Stimulated activated CD8-positive, alpha-beta memory T cell treated with anti-CD3 and anti-CD28 coated beads, Interleukin-4, amount 100 ng/mL, for 4 hours (primary cell): ENCODE measurements at places on chromosomes 11 and 22.

- DNase-seq = no peak
These were observed 67.6 kb downstream of the MPPED1 start for GRCh38 chr22:43479301-43479950.

GRCh38 chr11:11442791-11443190, 89.7 kb upstream of the CSNK2A3 start:
- DNase-seq = no peak

- DNase-seq = no peak
These were observed 847.4 kb downstream of the NTM start for GRCh38 chr11:132217856-132218255.

DNA sequence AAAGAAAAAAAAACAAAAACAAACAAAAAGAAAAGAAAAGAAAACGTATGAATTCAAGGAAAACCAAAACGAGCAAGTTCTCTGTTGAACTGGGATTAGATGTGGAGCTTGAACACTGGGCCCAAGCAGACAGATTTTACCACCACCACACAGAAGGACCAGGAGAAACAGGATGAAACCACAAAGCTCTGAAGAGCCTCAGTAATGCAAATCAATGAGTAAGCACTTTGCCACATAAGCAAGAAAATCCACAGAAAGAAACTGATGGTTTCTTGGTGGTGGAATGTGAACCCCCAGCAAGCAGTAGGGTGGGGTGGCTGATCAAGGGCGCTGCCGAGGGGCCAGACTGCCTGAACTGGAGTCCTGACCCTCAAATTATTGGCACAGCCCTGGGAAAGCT, 50.9 kb upstream of the NFRKB start:
- no peak for DNase-seq

DNA sequence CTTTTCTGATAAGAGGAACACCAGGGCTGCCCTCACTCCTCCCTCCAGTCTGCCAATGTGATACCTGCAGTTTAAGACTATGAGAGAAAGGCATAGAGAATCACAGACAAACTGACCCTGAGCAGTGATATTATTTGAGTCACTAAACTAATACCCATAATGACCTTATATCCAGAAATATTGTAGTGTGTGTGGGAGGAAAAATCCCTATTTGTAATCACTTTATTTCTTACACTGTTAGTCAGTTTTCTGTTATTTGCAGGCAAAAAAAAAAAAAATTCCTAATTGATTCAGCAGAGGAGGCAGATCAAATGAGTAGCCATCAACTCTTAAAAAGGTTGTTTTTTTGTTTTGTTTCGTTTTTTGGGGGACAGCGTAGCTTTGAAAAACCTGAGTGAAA, 82.5 kb downstream of the MAML2 start:
- no peak for DNase-seq

GRCh38 chr11:8693010-8693551, 10.5 kb downstream of the RPL27A start:
- no peak for DNase-seq

GRCh38 chr11:105468154-105468553, 141.7 kb upstream of the GRIA4 start:
- no peak for DNase-seq

GRCh38 chr11:120039039-120039438, 98.9 kb downstream of the TRIM29 start:
- no peak for DNase-seq

GRCh38 chr11:34238533-34238932, 119.3 kb downstream of the ABTB2 start:
- DNase-seq = no peak

DNA sequence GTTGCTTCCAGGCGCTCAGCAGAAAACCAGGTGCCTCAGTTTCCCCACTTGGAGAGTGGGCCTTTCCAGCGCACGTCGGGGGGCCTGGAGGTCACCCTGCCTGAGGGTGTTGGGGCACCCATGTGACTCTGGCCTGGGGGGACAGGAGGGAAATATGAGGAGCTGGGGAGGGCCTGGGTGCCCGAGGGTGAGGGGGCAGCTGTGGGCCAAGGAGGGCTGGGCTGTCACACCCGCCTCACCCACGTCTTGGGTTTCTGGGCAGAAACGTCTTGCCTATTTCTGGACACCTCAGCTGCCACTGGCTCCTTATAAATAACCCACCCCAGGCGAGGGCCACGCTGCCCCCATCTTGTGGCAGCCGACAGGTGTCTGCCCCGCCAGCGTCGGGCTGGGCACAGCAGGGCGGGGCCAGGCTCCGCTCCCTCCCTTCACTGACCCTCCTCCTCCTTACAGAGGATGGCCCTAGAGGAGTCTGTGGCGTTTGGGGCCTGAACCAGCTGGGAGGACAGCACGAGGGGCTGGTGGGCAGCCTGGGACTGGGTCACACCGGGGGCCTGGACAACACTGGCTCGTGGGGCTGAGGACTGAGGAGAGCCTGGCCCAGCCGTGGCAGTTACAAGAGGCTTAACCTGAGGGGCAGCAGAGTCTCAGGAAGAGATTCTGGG, 1.5 kb downstream of the TNNT3 start:
- no peak for DNase-seq

DNA sequence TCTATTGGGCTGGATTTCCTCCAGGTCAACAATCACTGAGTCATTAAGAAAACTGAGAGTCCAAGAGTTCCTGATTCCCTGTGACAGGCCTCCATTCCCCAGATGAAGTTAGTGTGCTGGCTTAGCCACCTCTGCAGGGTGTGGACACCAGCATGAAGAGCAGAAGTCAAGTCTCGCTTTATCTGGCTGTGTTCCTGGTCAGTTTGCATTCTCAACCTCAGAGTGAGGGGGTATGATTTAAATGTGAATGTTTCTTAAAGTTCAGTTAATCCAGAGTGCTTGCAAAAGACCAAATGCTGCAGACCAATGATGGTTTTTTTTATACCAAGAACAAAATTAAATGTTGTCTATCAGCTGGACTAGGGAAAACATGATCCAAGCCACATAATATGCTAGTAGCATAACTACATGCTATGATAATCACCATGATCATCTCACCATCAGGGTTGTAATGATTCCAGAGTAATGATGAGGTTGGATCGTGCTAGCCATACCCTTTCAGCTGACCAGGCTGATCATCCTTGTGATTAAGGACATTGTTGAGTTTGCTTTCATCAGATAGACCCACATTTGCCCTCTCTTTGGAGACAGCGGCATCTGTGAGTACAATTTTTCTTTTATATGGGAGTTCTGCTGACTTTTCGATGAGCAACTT, 145.8 kb upstream of the ARHGAP20 start:
- DNase-seq = no peak

GRCh38 chr11:75248924-75249256, 8.3 kb downstream of the TPBGL start:
- no peak for DNase-seq

DNA sequence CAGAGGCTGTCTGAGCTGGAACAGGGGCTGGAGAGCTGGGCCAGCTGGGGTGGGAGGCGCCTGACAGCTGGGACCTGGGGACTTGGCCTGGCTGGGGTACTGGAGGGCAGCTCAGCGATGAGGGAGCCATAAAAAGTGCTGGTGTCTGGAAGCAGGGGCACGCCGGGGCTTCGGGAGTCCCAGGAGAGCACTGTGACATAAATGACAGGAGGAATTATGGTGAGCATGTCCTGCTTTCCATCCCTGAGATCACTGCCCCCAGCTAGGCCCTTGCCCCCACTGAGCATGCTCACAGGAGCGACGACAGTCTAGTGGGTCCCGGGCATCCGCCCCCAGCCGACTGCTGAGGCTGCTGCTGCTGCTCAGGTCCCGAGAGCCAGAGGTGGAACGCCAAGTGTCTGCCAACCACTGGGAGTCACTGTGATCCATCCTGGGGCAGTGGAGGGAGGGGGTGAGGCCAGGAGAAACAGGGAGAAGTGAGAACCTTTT, 6.2 kb downstream of the ROBO4 start:
- no peak for DNase-seq

- no peak for DNase-seq
These were observed 49.9 kb downstream of the ZNRF3 start for GRCh38 chr22:28933321-28933720.

- no peak for DNase-seq
These were observed 119.9 kb downstream of the FEZ1 start for GRCh38 chr11:125376117-125376516.
